Activated CD8-positive, alpha-beta memory T cell treated with anti-CD3 and anti-CD28 coated beads, Interleukin-2, amount 50 U/mL, for 4 hours (primary cell): ENCODE measurements at places on chromosomes 4 and X.

GRCh38 chr4:125522992-125523391, 208.2 kb downstream of the FAT4 start:
- DNase-seq: no peak

GRCh38 chr4:56424697-56425514, 10.5 kb downstream of the PPAT start:
- peak; percentile 33 for DNase-seq

DNA sequence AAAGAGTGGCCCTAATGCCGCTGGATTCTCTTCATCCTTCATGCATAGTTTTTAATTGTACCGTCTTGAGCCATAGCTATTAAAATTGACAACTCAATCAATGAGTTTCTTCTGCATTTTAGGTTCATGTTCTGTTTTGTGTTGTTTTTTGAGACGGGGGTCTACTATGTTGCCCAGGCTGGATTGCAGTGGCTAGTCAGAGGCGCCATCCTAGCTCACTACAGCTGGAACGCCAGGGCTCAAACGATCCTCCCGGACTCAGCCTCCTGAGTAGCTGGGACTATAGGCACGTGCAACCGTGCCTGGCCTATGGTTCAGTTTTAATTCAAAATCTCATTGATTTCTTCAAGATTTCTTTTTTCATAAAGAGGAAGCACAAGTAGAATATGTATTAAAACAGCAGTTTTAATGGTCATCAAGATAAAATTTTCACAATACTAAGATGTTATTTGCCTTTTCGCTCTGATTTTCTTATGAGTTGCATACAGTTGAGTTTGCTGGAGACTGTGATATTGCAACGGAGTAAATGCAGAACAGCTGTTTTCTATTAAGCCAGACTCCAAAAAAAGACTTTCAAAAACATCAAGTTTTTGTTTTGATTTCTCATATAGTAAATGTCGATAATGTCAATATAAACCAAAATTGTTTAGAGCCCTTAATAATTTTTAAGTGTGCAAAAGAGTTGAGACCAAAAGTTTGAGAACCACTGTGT, 1.1 kb upstream of the STX18 start:
- DNase-seq: no peak

- no peak for DNase-seq
Measured at GRCh38 chrX:70444326-70444945, at the start of gene DLG3. Gene DLG3 (plus strand): TSS chrX:70444835. CDS start chrX:70445202, 367 bp downstream.

DNA sequence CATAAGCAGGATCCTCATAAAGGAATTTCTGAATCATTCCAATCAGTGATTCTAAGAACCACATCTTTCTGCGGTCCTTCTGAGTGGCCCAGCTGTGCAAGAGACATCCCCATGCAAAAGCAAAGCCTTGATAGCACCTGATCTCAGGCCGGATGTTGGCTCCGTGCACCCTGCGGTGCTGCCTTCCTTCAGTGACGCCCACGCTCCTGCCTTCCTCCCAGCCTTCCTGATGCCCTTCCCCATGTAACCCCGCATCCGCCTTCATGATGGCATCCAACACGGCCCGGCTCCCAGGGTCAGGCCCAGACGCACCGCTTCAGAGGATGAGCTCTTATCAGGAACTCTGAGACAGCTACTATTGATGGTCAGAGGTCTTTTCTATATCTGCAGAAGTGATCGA, 20.4 kb upstream of the CYP4V2 start:
- no peak for DNase-seq

- no peak for DNase-seq
Measured at GRCh38 chr4:88809101-88809500, 111.5 kb upstream of the NAP1L5 start.

GRCh38 chr4:152460488-152460887, 75.4 kb downstream of the FBXW7 start:
- DNase-seq: no peak

- DNase-seq: no peak
Measured at GRCh38 chrX:57905141-57905540, 5.1 kb downstream of the ZXDA start.

GRCh38 chr4:38386005-38386551, 277.9 kb upstream of the KLF3 start:
- no peak for DNase-seq

GRCh38 chr4:185729391-185729804, 82.6 kb downstream of the SORBS2 start:
- no peak for DNase-seq

DNA sequence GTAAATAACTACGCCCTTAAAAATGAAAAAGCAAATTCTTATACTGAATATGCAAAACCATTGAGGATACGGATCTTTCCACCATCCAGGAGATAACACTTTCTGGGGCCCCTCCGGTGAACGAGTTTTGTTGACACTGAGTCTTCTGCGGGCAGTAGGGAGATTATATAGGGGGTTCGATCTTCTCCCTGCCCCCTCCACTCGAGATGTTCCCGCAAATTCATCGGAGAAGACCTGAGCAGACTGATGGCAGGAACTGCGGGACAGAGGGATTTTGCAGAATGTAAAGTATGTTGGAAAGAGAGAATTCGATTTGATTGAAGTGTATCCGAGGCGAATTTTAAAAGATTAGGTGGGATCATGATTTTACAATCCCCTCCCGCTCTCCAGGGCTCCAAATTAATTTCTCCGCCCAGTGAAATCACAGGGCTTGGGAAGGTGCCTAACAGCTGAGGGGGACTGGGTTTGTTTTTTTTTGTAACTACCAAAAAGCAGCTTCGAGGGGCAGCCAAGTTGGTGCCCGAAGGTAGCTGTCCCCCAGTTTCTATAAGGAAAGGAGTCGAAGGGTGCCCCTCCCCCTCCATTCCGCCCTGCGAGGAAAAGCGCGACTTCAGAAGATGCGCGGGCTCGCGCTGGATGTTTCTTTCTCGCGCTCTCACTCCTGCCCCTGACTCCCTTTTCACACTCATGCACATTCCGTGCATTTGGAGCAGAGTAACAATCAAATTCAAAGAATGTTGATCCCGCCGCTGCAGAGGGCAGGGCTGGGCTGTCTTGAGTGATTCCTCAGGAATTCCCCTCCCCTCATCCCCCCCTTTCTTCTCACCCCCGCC, 1.2 kb downstream of the TMEM255A start:
- peak; percentile 22 for DNase-seq

DNA sequence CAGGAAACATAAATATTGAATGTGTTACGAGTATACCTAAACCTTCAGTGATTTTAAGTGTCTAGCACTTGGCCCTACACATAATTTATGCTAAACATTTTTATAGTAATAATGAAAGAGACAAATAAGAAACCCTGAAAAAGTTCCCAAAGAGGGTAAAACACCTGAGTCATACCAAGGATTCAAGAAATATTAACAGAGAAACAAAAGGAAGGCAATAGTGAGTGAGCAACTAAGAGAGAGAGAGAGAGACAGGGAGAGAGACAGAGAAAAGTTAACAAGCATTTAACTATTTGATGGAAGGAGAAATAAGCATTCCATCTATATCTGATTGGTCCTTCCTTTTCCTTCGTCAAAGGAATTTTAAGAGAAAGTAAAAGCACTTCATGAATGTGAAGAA, 743.6 kb upstream of the POU3F4 start:
- DNase-seq: no peak

GRCh38 chr4:78061939-78062570, 4.9 kb downstream of the FRAS1 start:
- DNase-seq: no peak

GRCh38 chrX:8907688-8908087, 106.5 kb upstream of the FAM9A start:
- no peak for DNase-seq

DNA sequence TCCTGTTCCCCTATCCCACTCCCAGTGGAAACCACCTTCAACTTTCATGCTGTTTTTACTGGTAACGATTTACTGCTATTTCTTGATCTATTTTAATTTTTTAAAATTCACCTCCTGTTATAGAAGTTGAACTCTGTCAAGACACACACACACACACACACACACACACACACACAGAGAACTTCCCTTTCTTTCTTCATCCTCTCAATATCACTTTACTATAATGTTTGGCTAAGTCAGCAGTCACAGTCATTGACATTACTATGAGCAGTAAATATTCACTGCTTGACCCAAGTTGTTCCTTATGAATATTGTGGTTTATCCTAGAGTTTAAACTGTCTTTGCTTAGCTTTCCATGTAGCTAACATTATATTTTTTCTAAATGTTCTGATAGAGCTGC, 24.0 kb upstream of the SGMS2 start:
- DNase-seq: no peak

DNA sequence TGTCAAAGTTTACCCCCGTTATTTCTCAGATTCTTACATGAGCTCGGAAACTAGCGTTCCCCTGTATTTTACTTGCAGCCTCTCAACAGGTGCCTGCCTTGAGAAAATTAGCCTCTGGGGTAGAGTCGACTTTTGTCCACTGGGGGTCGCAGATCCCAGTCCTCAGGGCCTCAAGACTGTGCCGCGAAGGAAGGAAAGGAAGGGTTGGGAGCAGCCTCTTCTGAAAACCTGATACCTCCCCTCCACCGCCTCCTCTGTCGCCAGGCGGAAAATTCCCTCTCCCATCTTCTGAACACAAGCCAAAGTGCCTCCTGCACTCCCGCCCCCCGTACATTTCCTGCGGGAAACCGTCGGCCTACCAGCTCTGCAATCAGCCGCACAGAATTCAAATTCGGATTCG, 44.4 kb upstream of the TMSB15B start:
- DNase-seq: peak; percentile 47

DNA sequence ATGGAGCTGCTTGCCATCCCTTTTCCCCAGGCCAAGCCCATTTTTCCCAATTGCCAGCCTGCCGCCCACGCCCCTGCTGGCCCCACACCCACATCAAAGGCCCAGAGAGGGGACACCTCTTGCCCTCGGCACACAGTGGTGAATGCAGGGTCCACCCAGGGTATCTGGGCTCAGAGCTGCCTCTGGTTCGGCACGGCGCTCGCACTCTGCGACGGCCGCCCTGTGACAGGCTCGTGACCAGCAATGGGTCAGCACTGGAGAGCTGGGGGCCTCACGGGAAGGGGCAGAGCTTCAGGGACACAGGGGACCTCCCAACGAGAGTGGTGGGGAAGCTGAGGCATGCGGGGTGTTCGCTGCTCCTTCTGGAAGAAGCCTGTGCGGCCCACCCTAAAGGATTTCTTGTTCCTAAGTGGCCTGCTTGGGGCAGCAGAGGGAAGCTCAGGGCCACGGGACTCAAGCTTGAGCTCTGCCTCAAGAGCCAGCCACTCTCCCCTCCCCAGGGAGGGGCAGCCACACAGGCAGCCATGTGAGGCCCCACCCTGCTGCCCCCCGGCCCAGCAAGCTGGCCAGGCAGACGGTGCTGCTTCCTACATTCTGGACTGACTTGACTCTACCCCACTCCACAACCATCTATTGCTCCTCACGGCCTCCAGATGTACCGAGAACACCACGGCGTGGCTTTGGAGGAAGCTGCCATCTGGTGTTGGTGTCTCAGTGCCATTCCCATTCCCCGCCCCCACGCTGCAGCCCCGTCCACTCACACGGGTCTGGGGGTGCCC, 73.7 kb downstream of the ABLIM2 start:
- DNase-seq: no peak

GRCh38 chr4:147019091-147019490, 73.4 kb upstream of the TTC29 start:
- peak; percentile 35 for DNase-seq

GRCh38 chrX:67892401-67892800, 348.6 kb downstream of the AR start:
- DNase-seq: no peak

GRCh38 chrX:110182865-110183264, 135.0 kb downstream of the AMMECR1 start:
- DNase-seq: no peak

- no peak for DNase-seq
Measured at GRCh38 chr4:151223465-151223864, 53.5 kb upstream of the PRSS48 start.

DNA sequence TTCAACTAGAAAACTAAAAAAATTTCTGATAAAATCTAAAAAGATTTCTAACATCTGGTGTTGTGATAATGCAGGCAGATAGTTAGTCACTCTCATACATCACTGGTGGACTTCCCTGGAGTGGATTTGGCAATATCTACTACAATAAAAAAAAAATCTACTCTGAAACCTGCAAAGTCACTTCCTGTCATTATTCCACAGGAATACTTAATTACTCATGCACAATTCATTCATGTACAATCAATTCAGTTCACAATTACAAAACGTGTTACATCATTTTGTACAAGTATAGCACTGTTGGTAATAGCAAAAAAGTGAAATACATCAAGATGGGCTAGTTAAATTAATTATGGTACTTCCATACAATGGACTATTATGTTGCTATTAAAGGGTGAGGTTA, 16.5 kb upstream of the RHOH start:
- DNase-seq: no peak

DNA sequence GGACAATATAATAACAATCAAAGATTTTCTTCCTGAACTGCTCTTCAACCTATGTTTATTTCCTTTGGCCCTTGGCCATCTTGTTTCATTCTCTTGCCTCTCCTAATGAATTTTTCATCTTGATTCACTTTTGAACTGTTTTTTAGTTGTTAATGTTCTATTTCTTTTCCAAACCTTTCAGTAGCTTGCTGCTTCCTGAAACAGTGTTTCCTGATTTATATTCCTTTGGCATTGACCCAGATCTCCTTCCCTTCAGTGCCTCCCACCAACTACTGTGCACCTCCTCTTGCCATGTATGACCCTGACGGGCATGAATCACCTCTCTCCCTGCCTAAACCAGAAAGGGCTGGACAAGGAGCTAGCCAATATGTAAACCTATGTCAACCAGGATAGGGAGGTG, 25.6 kb upstream of the SPP1 start:
- DNase-seq: no peak

DNA sequence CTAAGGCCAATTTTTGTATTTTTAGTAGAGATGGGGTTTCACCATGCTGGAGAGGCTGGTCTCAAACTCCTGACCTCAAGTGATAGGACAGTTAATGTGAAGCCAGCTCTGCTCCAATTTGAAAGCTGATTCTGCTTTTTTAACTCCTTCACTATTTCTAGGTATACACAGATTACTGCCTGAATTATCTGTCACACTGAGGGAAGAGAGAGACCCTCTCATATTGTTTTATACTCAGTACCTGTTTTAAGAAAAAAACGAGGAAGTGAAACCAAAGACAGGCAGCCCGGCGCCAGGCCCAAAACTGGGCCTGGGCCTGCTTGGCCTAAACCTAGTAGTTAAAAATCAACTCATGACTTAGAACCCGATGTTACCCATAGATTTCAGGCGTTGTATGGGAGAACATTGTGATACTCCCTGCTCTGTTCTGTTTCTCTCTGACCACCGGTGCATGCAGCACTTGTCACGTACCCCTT, 1601.5 kb upstream of the PCDH10 start:
- DNase-seq: no peak
